ENCODE measurements at places on chromosomes 3 and 15.

DNA sequence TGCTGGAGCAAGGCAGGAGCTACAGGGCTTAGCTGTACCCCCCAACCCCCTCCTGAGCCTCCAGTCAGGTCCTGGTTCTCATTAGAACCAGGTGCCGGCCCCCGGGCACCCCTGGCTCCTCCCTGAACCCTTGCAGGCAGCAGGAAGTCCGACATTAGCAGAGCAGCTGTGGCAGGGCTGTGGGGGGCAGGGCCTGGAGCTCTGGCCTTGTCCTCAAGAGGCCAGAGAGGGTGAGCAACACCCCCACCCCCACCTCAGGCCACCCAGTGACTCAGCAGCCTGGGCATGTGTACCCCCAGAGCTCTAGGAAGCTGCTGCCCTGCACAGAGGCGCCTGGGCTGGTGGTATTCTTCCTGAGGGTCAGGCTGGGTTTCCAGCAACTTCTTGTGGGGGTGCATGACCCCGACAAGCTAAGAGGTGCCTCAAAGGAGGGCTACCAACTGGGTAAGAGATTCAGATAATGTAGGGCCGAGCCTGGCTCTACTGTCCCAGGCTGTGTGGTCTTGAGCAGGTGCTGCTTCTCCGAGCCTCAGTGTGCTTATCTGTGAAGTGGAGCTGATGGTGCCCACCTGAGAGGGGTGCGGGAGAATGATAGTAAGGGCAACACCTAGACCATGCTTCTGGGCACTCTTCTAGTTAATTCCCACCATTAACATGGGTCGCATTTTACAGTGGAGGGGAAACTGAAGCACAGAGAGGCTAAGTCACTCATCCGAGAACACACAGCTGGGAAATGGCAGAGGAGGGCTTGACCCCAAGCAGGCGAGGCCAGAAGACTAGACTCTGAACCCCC, 16.0 kb downstream of the H1-8 start:
- DNase-seq: no peak

- peak; percentile 13 for DNase-seq
Measured at GRCh38 chr3:194204042-194204987, 68.4 kb downstream of the HES1 start.

GRCh38 chr15:26889298-26889898, 22.5 kb downstream of the GABRA5 start:
- DNase-seq: peak; percentile 33

DNA sequence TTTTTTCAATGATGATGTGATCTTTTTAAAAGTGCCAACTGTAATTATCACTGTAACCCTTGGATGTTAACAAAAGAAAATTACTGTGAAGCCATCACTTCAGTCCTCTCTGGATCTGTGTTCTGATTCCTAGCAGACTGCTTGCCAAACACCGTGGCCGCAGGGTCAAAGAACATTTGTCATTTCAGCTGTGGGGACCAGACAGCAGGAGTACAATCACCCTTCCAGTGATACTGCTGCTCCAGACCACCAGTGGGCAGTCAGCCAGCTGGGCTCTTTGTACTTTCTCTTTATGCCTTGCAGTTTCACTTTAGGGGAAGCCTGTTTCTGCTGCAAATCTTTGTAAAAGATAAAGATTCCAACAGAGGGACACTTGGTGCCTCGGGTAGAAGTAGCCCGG, 770.0 kb downstream of the GRM7 start:
- DNase-seq: no peak

DNA sequence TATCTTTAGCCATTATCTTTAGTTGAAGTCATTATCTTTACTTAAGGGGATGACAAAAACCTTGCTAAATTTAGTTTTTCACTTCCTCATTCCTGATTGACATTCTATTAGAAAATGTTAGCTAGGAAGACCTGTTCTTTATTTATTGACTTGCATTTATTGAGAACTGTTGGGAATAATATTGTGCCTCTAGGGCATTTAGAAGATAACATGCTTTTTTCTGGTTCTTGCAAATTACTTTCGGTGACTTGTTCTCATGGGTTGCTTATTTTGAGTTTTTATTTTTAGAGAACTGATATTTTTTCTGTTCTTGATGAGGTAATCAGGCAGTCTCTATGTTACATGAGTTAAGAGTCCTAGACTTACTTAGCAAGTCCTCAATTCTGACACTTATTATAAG, 48.3 kb upstream of the CTDSPL start:
- no peak for DNase-seq

DNA sequence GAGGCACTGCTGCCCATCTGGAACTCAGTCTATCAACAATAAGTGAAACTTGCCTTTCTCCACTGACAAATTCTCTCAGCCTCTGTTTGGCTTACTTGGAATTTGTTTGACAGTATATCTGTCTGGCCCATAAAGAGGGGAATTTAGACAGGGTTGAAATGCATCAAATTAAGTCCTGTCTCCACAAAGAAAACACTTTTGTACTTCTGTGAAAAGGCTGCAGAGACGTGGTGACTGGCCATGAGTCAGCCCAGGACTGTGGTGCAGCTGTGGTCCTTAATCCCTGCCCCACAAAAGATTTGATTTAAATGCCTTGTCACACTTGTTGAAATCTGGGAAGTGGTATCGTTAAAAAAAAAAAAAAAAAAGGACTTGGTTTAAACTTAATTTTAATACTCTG, 47.5 kb downstream of the RYR3 start:
- DNase-seq: no peak

GRCh38 chr15:101439920-101440319, 49.6 kb downstream of the PCSK6 start:
- DNase-seq: no peak

DNA sequence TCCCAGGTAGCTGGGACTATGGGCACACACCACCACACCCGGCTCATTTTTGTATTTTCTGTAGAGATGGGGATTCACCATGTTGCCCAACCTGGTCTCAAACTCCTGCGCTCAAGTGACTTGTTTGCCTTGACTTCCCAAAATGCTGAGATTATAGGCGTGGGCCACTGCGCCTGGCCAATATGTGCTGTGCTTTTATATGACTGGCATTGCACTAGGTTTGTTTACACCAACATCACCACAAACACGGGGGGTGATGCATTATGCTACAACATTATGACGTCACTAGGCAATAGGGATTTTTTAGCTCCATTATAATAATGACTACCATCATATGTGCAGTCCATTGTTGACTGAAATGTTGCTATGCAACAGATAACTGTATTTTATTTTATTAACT, 6.9 kb downstream of the APH1B start:
- no peak for DNase-seq

DNA sequence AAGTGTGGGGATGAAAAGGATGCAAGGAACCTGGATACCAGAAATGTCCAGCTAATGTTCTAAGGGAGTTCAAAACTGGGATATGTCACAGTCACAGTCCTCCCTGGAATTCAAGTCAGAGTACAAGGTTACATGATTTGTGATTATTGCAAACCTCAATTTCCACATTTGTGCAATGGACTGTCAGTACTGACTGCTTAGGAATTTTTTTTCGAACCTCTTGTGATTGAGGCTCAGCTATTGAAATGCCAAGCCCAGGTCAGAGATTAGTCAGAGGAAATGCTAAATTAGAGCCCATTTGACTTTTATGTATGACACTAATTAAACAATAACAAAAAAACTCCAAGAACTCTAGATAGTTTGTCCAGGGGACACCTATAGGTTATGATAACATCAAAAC, 210.2 kb downstream of the THSD4 start:
- DNase-seq: no peak

DNA sequence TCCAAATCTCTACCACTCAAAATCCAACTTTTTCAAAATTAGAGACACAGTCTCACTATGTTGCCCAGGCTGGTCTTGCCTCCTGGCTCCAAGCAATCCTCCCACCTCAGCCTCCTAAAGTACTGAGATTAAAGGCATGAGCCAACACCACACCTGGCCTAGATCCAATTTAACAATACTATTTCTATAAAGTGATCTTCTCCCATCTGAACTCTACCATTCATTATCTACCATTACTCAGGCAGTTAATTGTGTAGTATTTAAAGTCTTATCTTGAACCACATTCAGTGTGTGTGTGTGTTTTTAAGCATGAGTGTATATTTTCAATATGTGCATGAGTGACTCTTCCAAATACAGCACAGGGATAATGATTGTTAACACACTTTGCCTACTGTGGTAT, 77.0 kb downstream of the INO80 start:
- DNase-seq: no peak

- no peak for DNase-seq
Measured at GRCh38 chr15:68877626-68878025, 52.7 kb upstream of the SPESP1 start.

GRCh38 chr3:84109911-84110310, 848.9 kb upstream of the CADM2 start:
- DNase-seq: no peak

GRCh38 chr3:159032311-159032710, 230.5 kb downstream of the MFSD1 start:
- DNase-seq: no peak

DNA sequence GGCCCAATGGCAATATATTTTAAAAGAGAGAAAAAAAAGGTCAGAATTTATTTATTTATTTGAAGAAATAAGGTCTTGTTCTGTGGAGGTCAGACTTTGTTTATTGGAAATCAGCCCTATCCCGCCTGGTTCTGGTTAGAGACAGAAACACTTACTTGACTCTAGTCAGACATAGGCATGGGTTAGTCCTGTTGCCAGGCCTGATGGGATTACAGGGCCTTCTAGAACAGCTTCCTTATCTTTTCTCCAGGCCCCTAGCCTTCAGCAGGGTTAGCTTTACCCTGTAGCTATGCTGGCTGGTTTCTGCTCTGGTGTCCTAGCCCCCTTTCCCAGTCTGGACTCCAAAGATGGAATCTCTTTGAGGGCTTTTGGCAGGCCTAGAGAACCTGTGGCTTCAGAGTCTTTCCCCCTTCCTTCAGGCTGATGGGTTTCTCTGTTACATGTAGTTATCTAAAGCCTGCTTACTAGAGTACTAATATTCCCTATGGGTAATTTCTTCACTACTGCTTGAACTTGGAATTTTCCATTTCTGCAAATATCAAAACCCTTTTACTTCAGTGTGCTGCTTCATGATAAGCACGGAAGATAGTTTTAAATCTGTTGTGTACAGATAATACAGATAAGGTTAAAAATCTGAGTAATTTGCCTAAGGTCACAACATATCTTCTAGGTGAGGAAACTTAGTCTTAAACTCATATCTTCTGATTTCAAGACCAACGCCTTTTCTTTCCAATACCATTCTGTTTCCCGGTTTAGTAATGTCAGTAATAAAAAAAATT, 10.6 kb downstream of the IREB2 start:
- DNase-seq: no peak

- no peak for DNase-seq
Measured at GRCh38 chr3:188156056-188156455, 2.1 kb downstream of the LPP start.

DNA sequence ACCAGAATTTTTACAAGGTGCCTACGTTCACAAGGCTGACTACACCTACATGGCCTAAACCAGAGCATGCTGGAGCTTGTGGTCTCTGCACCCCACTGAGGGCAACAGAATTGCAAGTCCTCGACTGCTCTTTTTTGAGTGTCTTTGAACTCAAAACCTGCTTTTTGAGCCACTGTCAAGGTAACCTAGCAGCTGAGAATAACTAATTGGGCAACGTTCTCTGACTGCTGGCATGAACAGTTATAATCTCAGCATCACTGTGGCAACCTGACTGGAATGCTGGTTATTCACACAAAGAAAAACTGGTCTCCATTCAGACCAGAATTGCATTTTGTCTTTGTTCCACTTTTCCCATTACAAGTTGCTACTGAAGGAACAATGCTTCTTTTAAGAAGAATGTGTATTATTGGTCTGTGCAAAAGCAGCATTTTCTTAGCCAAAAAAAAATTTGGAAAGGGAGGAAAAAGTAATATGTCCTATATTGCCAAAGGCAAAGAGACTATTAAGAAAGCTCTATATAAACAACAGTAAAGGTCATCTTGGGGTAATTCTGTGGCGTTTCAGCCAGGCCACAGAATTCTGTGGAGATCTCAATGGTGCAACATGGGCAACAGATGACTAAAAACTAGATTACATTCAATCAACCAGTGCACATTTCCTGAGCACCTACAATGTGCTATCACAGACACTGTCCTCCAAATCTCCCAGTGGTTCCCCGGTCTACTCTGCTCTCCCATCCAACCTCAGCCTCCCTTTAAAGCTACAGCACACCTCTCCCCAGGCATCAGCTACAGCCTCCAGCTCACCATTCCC, 76.8 kb downstream of the TNIK start:
- DNase-seq: no peak

DNA sequence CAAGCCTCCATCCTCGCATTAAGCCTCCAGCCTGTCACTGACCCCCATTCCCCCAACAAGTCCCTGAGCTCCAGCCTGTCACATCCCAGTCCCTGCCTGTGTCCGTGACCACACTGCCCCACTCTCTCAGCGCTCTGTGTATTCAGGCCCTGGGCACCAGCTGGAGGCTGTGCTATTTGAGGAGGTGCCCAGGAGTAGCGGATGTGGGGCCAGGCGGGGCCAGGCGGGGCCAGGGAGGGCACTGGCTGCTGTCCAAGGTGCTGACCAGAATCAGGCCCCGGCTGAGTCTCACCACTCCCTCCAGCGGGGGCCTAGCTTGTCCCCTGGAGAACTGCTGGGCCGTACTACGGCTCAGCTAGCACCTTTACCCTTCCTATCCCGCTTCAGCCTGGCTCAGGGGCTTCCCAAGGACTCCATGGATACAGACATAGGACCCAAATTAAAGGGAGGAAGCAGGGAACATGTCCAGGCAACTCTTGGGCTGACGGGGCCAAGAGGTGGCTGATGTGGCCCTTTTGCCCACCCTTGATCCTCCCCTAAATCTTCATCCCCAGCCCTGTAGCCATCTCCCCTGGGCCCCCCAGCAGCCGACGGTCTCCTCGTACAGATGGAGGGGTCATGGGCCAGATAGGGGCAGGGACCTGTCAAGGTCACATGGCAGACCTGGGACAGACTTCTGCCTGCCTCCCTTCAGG, 1.1 kb downstream of the HHATL start:
- DNase-seq: peak; percentile 40

GRCh38 chr3:141400073-141400971, 32.0 kb downstream of the ZBTB38 start:
- DNase-seq: no peak

DNA sequence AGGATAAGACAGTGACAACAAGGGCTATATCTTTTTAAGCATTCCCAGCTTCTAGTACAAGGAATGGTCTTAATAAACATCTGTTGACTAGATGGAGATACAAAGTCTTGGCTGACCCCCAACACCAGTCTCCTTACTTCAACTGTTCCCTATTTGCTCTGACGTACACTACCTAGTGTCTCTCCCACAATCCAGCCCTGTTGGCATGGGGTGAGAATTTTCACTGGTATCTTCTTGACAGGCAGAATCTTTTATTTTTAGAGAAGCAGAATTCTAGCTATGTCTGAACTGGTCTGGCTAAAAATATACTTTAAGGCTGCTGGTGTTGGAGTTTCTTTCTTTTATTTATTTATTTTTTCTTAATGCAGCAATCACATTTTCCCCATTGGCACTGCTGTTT, 82.0 kb downstream of the ETFA start:
- no peak for DNase-seq

DNA sequence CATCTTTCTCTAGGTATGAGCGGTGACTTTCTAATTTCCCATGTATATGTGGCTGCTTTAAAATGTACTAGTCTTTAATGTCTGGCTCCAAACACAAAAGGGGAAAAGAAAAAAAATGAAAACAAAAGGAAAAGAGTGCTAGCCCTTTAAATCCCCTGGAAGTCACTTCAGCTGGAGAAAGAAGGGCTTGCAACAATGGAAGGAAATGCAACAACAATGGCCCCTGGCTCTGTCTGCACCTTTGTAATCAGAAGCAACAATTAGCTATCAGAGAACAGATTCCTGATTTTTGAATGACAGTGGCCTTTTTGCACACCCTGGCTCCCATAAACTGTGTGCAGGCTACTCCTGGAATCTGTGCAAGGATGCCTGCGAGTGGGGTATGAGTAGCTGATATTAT, 591.2 kb downstream of the FHIT start:
- DNase-seq: no peak

- no peak for DNase-seq
Measured at GRCh38 chr3:40766396-40766795, 241.6 kb downstream of the ZNF621 start.
